ENCODE measurements at places on chromosomes 6 and 20.

DNA sequence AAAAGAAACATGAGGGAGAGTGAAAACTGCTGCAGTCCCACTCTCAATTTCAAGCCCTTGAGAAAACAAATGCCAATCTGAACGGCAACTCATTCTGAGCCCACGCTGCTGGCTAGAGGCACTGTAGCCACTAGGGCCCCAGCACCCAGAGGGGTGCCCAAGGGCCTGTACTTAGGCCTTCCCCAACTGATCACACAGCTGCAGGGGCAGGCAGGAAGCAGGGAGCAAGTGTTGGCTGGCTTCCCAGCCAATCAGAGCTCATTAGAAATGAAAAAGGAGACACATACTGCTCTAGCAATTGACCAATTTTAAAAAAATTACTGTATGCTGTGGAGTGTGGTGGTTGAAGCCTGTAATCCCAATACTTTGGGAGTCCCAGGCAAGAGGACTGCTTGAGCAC lies 3.7 kb upstream of the BEND3 start:
- DNase-seq: peak; percentile 18

DNA sequence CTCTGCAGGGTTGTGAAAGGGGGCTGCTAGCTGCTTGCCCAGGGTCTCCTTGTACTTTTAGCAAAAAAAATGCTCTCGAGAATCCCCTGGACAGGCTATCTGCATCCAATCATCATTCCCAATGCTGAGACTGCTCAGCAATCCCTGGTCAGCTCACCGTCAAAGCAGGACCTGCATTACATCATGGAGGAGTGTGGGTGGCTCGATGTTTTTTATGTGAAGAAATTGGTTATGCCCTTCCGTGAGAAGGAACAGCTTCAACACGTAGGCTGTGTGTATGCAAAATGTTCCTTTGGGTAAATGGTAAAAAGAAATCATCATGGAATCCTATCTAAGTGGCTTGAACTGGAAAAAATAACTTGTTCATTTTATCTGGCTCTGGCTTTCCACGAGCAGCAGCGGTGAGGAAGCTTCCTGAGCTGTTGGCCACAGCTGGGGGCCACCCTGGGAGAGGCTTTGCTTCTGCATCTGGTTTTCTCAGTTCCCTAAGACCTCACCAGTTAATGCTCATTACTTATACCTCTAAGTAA lies 111.4 kb downstream of the FYN start:
- peak; percentile 54 for DNase-seq

GRCh38 chr20:49245921-49246740 lies 26.9 kb downstream of the DDX27 start:
- no peak for DNase-seq

- DNase-seq: peak; percentile 68
Measured at GRCh38 chr6:166958926-166959861, 2.8 kb upstream of the RNASET2 start.

GRCh38 chr6:47057830-47058540 lies 15.9 kb upstream of the ADGRF1 start:
- DNase-seq: no peak

- no peak for DNase-seq
Measured at GRCh38 chr6:124011180-124011579, 207.5 kb downstream of the NKAIN2 start.

DNA sequence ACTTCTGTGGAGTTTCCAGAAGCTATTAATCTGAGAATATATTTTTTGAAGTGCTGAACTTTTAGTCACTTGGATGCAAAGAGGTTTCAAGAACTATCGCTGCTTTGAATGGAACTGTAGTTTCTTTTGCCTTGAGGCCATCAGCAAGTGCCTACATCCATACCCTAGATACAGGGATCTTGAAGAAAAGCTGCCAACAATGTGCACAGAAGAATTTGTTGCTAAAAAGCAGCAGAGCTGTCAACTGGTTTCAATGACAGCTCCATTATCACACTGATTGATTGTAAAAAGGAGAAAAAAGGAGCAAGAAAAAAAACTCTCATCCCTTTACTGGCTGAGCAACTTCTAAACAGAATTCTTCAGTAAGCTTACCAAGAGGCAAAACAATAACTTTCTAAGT lies 251.0 kb upstream of the NRSN1 start:
- DNase-seq: no peak

GRCh38 chr20:3454831-3455230 lies 16.0 kb upstream of the ATRN start:
- DNase-seq: no peak

DNA sequence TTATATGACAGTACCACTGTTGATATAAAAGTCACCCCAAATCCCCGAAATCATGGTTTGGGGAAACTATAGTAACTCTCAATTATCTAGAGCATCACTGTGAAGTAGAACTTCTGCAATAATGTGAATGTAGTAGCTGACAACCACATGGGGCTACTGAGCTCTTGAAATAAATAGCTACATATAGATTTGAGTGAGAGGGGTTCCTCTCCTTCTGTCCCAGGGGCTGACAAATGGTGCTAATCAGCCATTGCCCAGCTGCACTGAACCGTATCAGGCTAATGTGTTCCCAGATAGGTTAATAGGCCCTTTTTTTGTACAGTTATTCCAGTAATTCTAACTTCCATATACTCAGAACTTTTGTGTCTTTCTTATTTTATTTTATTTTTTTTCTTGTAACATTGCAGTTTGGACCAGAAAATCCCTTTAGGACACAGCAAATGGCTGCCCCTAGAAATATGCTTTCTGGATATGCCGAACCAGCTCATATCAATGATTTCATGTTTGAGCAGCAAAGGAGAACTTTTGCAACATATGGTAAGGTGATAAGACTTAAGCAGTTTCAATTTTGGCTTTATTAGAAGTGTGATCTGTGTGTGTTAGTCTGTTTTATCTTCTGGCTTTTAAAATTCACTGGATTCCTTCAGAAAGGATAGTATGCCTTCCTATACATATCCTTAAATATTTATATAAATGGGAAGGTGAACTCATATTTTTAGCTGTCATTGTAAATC lies 21.1 kb downstream of the CDC40 start:
- no peak for DNase-seq

All from hematopoietic multipotent progenitor cell (in vitro differentiated cells).